ENCODE measurements at places on chromosomes 11 and 22. TPM values are rescaled to one million over a fixed set of nuclear protein-coding genes. Genes with fewer than 3 reads are reported as not detected.

- H3K36me3 ChIP-seq = no peaks in the 10 kb centered on the region
- no peaks in the 10 kb centered on the region for H3K4me1 ChIP-seq
- no peak overlapping the region for H3K27ac ChIP-seq
- no peaks in the 10 kb centered on the region for H3K27me3 ChIP-seq
Observed at GRCh38 chr11:105491394-105491793, 118.5 kb upstream of the GRIA4 start.

GRCh38 chr11:77144857-77145428 lies 16.9 kb downstream of the MYO7A start:
- H3K27me3 ChIP-seq = no peaks in the 10 kb centered on the region
- no peak overlapping the region for H3K4me3 ChIP-seq
- peaks cover 14% of the 10 kb centered on the region for H3K4me1 ChIP-seq
- DNase-seq = no peak
- no peaks in the 10 kb centered on the region for H3K36me3 ChIP-seq

SLC6A5 gene
- total RNA-seq = not detected

- H3K4me3 ChIP-seq = no peak overlapping the region
- peaks cover 12% of the 10 kb centered on the region for H3K27me3 ChIP-seq
- no peak for DNase-seq
- H3K36me3 ChIP-seq = no peaks in the 10 kb centered on the region
- H3K4me1 ChIP-seq = no peaks in the 10 kb centered on the region
Observed at GRCh38 chr11:31995525-31996094, 95.3 kb upstream of the RCN1 start.

DNA sequence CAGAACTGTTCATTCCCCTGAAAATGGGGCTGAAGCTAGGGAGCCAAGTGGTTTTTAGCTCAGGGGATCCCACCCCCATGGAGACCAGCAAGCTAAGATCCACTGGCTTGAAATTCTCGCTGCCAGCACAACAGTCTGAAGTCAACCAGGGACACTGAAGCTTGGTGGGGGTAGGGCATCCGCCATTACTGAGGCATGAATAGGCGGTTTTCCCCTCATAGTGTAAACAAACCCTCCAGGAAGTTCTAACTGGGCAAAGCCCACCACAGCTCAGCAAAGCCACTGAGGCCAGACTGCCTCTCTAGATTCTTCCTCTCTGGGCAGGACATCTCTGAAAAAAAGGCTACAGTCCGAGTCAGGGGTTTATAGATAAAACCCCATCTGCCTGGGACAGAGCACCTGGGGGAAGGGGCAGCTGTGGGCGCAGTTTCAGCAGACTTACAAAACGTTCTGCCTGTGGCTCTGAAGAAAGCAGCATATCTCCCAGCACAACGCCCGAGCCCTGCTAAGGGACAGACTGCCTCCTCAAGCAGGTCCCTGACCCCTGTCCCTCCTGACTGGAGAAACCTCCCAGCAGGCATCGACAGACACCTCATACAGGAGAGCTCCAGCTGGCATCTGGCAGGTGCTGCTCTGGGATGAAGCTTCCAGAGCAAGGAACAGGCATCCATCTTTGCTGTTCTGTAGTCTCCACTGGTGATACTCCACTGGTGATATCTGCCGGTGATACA lies 32.7 kb downstream of the GAB4 start:
- H3K4me1 ChIP-seq = no peaks in the 10 kb centered on the region
- DNase-seq = no peak
- no peaks in the 10 kb centered on the region for H3K36me3 ChIP-seq
- H3K4me3 ChIP-seq = no peak overlapping the region

DNA sequence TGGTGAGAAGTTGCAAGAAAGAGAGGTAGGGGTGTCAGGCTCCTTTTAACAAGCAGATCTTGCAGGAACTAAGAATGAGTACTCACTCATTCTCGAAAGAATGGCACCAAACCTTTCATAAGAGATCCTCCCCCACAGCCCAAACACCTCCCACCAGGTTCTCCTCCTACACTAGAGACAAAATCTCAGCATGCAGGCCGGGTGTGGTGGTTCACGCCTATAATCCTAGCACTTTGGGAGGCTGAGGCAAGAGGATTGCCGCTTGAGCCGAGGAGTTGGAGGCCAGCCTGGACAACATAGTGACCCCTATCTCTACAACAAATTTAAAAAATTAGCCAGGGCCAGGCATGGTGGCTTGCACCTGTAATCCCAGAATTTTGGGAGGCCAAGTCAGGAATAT lies 11.1 kb downstream of the GRAMD1B start:
- H3K27ac ChIP-seq = no peak overlapping the region
- DNase-seq = no peak
- H3K4me1 ChIP-seq = no peaks in the 10 kb centered on the region
- no peak overlapping the region for H3K4me3 ChIP-seq
- H3K27me3 ChIP-seq = no peaks in the 10 kb centered on the region
